Upper lobe of left lung (tissue), 6 donors: ENCODE measurements at places on chromosomes 16 and 17.

DNA sequence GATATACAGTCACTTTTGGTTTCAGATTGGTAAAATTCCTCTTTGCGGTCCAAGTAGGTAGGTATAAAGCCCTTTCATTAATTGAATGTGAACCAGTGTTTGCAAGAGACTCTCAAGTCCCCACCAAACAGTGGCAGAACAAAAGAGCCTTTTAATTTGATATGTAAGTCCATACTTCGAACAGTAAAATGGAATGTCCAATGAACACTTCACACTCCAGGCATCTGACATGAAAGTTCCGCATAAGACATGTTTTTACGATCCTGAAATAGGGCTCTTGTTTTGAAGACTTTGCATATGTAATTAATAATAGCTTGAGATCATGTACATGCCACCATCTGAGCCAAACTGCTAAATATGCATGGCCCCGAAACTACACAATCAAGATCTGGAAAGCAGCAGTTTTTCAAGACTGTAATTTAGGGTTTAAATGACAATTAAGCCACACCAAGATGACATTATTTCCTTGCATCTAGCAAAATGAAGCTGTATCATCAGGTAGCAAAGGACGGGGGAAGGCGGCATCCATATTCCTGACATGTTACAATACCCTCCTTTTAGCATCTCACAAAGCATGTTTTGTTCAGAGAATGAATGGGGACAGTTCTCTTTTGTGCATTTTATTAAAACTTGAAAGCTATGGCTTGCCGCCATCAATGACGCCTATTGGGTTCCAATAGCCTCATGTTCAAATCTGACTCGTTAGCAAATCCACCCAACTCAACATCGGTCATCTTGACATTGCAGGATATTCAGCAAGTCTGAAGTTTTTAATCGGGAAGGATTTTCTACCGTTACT lies 39.4 kb downstream of the LITAF start:
- no peak for DNase-seq

- DNase-seq, result no peak
These were observed 3.1 kb downstream of the HSBP1 start for GRCh38 chr16:83810901-83811300.

DNA sequence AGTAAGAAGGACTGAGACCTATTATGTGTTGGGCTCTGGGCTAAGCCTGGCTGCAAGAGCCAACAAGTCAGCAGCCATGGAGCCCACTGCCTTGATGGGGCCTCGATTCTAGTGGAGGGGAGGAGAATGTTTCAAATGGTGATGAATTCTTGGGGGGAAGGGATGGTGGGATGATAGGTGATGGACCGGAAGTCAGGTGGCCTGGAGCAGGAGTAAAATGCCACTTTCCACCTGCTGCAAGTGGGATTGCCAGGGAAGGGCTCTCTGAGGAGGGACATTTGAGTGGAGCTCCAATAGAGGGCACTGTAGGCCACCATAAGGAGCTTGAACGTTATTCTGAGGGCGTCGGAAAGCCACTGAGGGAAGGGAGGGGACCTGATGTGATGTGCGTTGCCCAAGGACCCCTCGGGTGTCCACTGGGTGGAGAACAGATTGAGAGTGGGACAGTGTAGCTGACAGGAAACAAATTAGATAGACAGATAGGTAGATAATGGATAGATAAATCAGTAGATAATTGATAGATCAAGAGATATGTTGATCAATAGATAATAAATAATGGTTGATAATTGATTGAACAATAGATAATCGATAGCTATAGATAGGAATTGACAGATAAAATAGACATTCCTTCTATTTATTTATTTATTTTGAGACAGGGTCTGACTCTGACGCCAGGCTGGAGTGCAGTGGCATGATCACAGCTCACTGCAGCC lies 18.2 kb upstream of the NXPH3 start:
- DNase-seq, result no peak

DNA sequence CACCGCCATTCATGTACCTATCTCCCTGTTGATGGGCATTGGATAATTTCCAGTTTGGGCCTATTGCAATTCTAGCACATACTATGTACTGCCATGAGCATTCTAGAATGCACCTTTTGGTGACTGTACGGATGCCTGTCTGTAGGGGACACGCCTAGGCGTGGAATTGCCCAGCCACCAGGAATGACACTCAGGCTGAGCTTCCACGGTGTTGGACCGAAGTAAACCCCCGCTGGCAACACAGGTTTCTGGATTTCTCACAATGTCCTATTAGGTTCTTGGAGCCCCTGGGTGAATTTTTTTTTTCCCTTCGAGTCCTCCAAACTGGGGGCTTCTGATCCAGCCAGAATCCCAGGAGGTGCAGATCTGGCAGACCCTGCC lies 146.6 kb downstream of the IRF8 start:
- no peak for DNase-seq

- no peak for DNase-seq
These were observed 1.9 kb upstream of the C16orf74 start for GRCh38 chr16:85752511-85753420.

GRCh38 chr16:87312008-87312407 lies 5.2 kb downstream of the C16orf95 start:
- DNase-seq, result no peak

GRCh38 chr16:84883301-84883700 lies 63.5 kb downstream of the CRISPLD2 start:
- no peak for DNase-seq

DNA sequence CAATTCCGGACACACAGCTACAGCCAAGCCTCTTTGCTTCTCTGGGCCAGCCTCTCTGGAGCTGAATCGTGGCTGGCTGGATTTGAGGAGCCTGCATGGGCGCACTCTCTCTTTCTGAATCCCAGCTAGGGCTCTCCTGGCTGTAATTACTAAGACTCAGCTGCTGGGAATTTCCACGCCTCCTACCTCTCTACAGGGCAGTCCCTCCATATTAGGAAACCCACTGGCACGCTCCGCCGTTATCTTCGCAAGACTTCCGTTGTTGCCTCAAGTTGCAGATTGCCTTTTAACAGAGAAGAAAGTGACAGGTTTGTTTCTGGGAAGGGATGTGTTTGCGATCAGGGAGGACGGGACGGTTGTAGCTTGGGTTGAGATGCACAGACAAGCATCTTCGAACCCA lies 188.4 kb upstream of the NLRP1 start:
- no peak for DNase-seq
